ENCODE measurements at places on chromosomes 16 and 17. TPM values are rescaled to one million over a fixed set of nuclear protein-coding genes. Genes with fewer than 3 reads are reported as not detected.

Gene MYO1D
- total RNA-seq: 1.8 TPM

Gene BCL6B
- not detected for total RNA-seq

Gene CUEDC1
- total RNA-seq: 48.2 TPM

Gene SMARCE1
- total RNA-seq: 105 TPM

Gene PRAC2
- total RNA-seq: not detected

Gene SPAG5
- 69.3 TPM for total RNA-seq

Gene BCO1
- total RNA-seq: 0.99 TPM

Gene CCL2
- 6.2 TPM for total RNA-seq

Gene NXPH3
- 1.5 TPM for total RNA-seq

Gene HYDIN
- 0.45 TPM for total RNA-seq

Gene DLG4
- 5.8 TPM for total RNA-seq

Gene ANKRD40CL
- not detected for total RNA-seq

Data from A549 treated with AZD2906 at 1 μM for 4 hours (cell line).